ENCODE measurements at places on chromosomes 7 and 10. TPM values are rescaled to one million over a fixed set of nuclear protein-coding genes. Genes with fewer than 3 reads are reported as not detected.
A peak's percentile ranks its signal among the peaks of the same experiment; 100 is the strongest.

GRCh38 chr7:52669031-52669430 is 366.4 kb upstream of the POM121L12 start:
- H3K27me3 ChIP-seq = no peaks in the 10 kb centered on the region
- H3K4me1 ChIP-seq = no peaks in the 10 kb centered on the region
- no peak for DNase-seq
- H3K4me3 ChIP-seq = no peak overlapping the region
- no peaks in the 10 kb centered on the region for H3K36me3 ChIP-seq

DNA sequence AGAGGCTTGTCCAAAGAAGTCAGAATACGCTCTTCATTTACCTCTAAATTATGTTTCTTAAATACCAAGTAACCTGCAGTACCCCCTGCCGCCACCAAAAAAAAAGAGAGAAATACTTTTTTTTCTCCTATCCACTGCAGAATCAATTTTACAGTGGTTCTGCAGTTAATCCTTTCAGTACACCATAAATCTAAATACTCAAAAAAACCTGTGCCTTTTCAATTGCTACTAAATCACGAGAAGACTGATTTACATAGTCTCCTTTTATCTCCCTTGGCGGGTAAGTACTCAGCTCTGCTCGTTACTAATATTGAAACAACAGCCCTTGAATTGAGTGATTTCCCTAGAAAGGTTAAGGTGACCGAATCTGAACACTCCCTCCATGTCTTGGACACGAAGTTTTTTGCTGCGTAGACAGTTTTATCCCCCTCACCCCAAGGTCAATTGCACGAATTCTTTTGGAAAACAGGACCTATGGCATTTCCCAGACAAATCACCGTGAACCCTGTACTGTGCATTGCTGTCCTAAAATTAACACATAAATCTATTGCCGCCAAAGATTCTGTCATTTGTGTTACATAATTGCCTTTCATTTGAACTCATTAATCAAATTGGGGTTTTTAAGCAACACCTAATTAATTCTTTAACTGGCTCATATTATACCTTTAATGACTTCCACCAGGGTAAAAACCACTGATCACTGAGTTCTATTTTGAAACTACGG is 512 bp upstream of the VIM start:
- peak overlapping the region; percentile 82 for H3K4me3 ChIP-seq
- DNase-seq = peak; percentile 43
- peaks cover 22% of the 10 kb centered on the region for H3K36me3 ChIP-seq
- H3K4me1 ChIP-seq = peaks cover 39% of the 10 kb centered on the region
- peak overlapping the region; percentile 90 for H3K27ac ChIP-seq

DNA sequence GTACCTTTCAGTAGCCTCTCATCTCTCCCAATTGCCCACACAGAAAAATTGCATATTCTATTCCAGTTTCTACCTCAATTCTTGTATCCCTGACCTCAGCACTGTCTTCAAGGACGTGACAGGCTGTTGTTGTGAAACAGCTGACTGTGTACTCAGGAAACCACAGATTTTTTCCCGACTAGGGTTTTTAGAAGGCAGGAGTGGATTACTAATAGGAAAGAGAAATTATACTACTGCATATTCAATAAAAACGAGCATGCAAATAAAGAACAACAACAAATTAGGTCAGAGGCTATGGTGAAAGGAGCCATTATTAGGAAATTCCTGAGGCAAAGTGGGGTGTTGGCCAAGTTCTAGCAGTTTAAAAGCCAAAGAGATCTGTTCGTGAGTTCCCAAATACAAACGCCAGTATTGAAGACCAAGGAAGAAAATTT is 93.4 kb downstream of the DOCK4 start:
- no peak overlapping the region for H3K4me3 ChIP-seq
- H3K36me3 ChIP-seq = no peaks in the 10 kb centered on the region
- no peak overlapping the region for H3K27ac ChIP-seq
- no peak for DNase-seq
- peaks cover 1% of the 10 kb centered on the region for H3K27me3 ChIP-seq
- no peaks in the 10 kb centered on the region for H3K4me1 ChIP-seq

CLRN3 gene
- total RNA-seq = not detected

DNA sequence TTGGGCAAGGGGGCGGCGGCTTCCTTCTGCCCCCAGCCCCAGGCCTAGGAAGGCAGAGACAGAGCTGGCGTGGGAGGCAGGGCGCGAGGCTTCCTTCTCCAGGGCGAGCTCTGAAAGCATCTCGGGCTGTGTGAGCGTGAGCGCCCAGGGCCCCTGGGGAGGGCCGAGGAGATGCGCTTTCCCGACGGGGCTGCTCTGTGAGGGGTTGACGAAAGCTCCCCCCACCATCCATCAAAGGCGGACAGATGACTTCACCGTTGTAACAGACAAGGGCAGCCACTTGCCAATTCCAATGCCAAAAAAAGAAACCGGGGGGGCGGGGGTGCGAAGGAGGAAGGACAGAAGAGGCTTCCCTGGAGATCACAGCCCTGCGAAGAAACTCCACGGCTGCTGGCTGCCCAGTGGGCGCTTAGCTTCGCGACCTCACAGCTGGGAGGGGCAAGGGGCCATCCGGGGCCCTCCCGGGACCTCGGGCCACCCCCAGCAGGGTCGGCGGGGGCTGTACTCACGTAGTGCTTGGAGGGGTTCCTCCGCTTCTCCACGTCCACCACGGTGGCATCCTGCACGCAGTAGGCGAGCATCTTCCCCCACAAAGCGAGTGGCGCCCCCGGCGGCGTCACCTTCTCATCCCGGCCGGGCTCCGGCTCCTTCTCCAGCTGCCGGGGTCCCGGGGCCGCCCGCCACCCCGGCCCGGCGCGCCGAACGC is 537 bp downstream of the SH3PXD2A start:
- H3K27ac ChIP-seq = peak overlapping the region; percentile 24
- peaks cover 31% of the 10 kb centered on the region for H3K27me3 ChIP-seq
- DNase-seq = peak; percentile 48
- peaks cover 10% of the 10 kb centered on the region for H3K4me1 ChIP-seq

DNA sequence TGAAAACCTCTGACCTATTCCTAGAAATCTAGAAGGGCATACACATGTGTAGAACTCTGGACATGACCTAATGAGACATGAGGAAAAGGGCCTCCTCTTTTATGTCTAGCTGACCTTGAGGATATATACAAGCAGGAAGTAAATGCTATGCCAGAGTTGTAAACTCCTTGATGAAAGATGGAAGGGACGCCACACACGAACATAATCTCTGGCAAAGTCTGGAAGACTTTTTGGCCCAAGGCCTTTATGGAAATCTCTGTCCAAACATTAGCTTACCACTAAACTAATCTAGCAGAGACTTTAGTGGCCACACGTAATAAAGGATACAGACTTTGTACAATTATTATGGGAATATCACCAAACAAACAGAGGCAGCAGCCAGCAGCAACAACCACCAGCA is 138.1 kb upstream of the THSD7A start:
- no peaks in the 10 kb centered on the region for H3K27me3 ChIP-seq
- DNase-seq = no peak
- no peaks in the 10 kb centered on the region for H3K36me3 ChIP-seq
- H3K4me3 ChIP-seq = no peak overlapping the region

GRCh38 chr7:46139079-46139478 is 218.0 kb upstream of the IGFBP3 start:
- no peak for DNase-seq
- no peak overlapping the region for H3K27ac ChIP-seq
- H3K4me1 ChIP-seq = no peaks in the 10 kb centered on the region
- no peaks in the 10 kb centered on the region for H3K36me3 ChIP-seq
- H3K4me3 ChIP-seq = no peak overlapping the region

DNA sequence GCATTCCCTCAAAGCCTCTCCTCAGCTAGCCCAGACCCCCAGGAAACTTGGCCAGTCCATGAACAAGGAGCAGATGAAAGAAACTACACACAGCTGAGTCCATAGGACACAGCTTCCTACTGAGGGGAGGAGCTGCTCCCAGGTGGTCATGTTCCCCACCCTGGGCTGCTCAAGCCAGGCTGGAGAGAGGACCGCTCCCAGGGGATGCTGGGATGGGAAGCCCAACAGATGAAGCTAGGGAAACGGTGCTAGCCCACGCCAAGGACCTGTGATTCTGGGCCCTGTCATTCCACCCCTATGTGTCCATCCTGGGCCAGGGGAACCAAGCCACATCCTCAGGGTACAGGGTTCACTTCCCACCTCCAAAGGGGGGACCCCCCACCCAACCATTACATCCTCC is 19.0 kb downstream of the KCNH2 start:
- H3K4me1 ChIP-seq = peaks cover 21% of the 10 kb centered on the region
- DNase-seq = no peak
- no peak overlapping the region for H3K27ac ChIP-seq
- peaks cover 35% of the 10 kb centered on the region for H3K27me3 ChIP-seq
- H3K4me3 ChIP-seq = no peak overlapping the region

GRCh38 chr7:36283711-36284130 is 105.9 kb upstream of the ANLN start:
- peak; percentile 27 for DNase-seq
- no peaks in the 10 kb centered on the region for H3K27me3 ChIP-seq
- no peak overlapping the region for H3K4me3 ChIP-seq
- no peaks in the 10 kb centered on the region for H3K36me3 ChIP-seq

- no peak overlapping the region for H3K4me3 ChIP-seq
- H3K4me1 ChIP-seq = no peaks in the 10 kb centered on the region
- DNase-seq = no peak
- H3K36me3 ChIP-seq = no peaks in the 10 kb centered on the region
- H3K27me3 ChIP-seq = peaks cover 2% of the 10 kb centered on the region
These were observed 175.8 kb downstream of the SH2D4B start for GRCh38 chr10:80713398-80713928.

All from activated CD4-positive, alpha-beta T cell treated with anti-CD3 and anti-CD28 coated beads for 36 hours (primary cell).